ENCODE measurements at places on chromosomes 1 and 21. TPM values are rescaled to one million over a fixed set of nuclear protein-coding genes. Genes with fewer than 3 reads are reported as not detected.

The SERBP1 gene
- 433 TPM for total RNA-seq

The ZBED6 gene
- 6.3 TPM for total RNA-seq

GRCh38 chr1:65176056-65176450, 28.1 kb downstream of the AK4 start:
- DNase-seq = no peak

GRCh38 chr1:20725189-20726117, 7.0 kb downstream of the SH2D5 start:
- no peak for DNase-seq

DNA sequence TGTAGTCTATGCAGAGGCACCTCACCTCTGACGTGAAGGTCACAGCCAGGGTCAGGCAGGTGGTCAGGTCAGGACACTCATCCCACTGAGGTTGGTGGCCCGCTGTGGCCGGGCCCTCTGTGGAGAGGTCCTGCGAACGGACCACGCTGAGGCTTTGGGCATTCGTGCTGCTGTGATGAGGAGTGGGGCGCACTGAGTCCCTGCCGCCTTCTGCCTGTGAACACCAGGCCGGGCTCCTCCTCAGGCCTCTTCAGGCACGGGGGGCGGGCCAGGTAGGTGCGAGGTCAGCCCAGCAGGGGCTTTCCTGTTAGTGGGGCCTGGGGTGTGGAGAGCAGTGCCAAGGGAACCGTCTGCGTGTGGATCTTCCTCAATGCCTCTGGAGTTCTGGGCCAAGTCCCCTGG, 39.0 kb downstream of the COQ8A start:
- DNase-seq = no peak

DNA sequence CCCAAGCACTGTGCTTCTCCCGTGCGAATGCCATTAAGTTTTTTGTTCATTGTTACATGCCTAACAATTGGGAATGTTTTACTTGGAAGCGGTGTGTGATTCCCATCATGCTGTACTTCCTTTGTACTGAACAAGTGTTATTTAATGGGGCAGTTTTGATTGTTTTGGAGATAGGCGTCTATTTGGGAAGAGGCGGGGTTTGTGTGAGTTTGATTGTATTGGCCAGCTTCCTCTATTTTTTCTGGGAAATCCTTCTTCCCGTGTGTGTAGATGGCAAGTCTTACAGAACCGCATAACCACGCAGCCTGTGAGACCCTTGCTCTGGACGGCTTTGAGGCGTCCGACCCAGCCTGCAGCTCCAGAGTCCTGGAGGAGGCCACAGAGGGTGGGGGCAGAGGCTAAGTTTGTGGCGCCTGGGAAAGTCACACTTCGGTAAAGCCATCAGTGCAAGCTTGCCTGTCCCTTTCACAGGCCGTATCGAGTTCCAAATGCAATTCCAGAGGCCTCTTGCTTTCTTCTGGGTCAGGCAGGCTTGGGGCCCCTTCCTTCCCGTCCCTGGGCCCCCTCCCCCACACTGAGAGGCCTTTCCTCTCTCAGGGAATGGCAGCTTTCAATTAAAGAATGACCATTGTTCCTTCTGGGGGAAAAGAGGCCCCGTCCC, 210.3 kb downstream of the TOMM20 start:
- DNase-seq = no peak

DNA sequence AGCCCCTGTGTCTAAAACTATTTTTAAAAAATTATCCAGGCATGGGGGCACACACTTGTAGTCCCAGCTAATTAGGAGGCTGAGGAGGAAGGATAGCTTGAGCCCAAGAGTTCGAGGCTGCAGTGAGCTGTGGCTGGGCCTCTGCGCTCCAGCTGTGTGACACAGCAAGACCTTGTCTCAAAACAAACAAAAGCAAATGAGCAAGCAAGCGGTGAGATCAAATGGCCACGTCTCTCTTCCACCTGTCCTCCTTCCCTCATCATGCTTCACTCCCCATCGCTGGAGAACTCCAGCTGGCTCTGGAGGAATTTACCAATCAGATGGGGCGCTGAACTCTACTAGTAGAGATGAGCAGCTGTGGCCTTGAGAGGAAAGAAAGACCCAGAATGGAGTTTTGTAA, 14.0 kb upstream of the REN start:
- no peak for DNase-seq

- DNase-seq = no peak
These were observed 11.7 kb upstream of the EPS8L3 start for GRCh38 chr1:109775398-109775797.

DNA sequence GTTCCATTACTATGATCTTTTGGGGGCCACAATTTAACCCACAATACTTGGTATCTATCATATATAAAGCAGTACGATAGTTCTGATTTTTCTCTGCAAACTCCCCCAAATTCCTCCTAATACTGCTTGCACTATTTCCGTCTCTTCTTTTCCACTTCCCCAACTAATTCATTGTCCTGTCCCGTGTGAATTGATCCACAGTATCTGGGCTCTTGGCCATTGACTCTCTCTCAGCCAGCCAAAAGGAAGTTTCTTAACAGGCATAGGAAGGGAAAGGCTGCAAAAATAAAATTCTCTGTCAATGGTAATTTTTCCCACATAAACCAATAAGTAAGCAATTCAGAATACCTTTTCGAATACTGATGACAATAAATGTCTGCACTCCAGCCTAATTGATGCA, 91.7 kb upstream of the DSCAM start:
- no peak for DNase-seq

GRCh38 chr1:158022554-158023312, 29.3 kb downstream of the KIRREL1 start:
- peak; percentile 74 for DNase-seq

GRCh38 chr1:246773213-246773641, 49.0 kb downstream of the SCCPDH start:
- DNase-seq = no peak

GRCh38 chr1:114844270-114844669, 10.4 kb upstream of the SYCP1 start:
- no peak for DNase-seq

GRCh38 chr1:185990565-185990964, 256.4 kb downstream of the HMCN1 start:
- no peak for DNase-seq

- no peak for DNase-seq
These were observed 2.2 kb downstream of the PGBD5 start for GRCh38 chr1:230423951-230424350.

Data from cardiac muscle cell (in vitro differentiated cells and primary cell).